PC-3 (cell line): ENCODE measurements at places on chromosomes 7 and 10. TPM values are rescaled to one million over a fixed set of nuclear protein-coding genes. Genes with fewer than 3 reads are reported as not detected.
A peak's percentile ranks its signal among the peaks of the same experiment; 100 is the strongest.

Gene CH25H
- not detected in 2 replicates for total RNA-seq

Gene HOGA1
- 0.15 TPM in 1 of 2 replicates, not detected in the other for total RNA-seq

Gene LEP
- not detected in 2 replicates for total RNA-seq

Gene NPFFR1
- total RNA-seq, result not detected in 2 replicates

- no peak for DNase-seq
Measured at GRCh38 chr7:44962483-44963251, 16.1 kb downstream of the MYO1G start.

DNA sequence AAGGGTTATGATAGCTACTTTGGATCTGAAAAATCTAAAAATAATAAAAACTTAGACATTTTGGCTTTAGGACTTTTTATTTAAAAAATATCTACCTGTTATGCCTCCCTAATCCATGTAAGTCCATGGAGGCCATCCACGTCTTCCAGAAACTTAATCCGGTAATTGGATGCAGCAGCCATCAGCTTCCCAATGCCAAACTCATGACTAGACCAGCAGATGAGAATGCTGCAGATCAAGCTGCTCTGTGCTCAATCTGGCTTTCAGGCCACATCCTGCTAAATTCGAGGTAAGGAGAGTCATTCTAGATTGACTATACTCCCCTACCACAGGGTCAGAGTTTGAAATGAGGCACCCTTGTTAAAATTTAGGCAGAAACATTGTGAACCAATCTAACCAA is 168.5 kb upstream of the TCERG1L start:
- DNase-seq, result no peak

DNA sequence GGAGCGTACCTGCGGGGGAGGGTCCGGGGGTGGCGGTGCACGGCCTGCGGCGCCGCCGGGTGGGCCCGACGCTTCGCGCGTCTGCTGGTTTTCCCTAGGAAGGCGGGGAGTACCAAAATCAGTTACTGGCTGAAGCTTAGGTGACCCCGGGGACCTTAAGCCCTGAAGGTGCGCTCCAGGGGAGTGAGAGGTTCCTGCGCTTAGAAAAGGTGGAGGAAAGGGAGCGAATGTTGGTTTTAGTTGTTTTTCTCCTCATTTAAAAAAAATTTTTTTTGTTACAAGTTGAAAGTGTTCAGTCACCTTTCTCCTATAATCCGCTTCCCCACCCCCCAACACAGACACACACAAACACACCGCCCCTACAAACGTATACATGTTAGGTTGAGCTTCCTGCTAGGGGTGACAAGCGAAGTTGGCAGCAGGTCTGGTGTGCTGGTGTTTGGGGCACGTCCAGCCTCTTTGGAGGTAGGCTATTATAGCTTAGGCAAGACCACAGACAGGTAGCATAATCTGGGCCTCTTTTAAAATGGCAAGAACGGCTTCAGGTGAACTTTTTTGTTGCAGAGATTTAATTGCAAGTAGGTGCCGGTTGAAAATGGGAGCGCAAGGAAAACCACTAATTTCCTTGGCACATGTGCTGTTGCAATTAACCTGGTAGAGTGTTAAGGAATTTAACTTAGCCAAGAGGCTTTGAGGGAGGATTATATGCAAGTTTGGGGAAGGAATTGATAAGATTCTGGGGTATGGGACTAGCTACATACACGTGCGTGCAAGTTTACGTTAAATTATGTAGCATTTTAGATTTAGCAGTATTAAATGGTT is 945 bp downstream of the ADD3 start:
- DNase-seq, result peak; percentile 59

GRCh38 chr10:6995831-6996230 is 415.0 kb downstream of the SFMBT2 start:
- no peak for DNase-seq

- no peak for DNase-seq
Measured at GRCh38 chr10:25952857-25953256, 18.8 kb downstream of the MYO3A start.

- no peak for DNase-seq
Measured at GRCh38 chr10:5937016-5937415, 40.3 kb downstream of the IL15RA start.

- peak; percentile 100 for DNase-seq
Measured at GRCh38 chr10:62076891-62077290, 175.4 kb downstream of the ARID5B start.

- DNase-seq, result peak; percentile 99
Measured at GRCh38 chr10:60978287-60979115, 34.5 kb upstream of the RHOBTB1 start.
